ENCODE measurements at places on chromosomes 7 and 10.

DNA sequence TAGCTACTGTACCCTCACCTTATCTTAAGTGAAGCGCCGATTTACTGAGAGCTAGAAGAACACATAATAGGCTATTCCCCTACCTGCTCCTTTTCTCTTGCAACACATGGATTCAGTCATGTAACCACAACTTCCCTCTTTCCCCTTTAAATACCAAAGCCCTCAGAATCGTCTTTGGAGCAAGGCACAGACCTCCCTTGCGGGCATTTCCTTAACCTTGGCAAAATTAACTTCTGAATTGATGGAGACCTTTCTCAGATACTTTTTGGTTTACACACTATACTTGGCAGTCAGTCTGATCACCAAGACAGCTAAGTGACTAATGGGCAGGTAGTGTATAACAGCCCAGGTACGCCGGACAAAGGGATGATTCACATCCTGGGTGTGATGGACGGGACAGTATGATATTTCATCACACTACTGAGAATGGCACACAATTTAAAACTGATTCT, 72.7 kb upstream of the SEC61G start:
- DNase-seq: no peak

DNA sequence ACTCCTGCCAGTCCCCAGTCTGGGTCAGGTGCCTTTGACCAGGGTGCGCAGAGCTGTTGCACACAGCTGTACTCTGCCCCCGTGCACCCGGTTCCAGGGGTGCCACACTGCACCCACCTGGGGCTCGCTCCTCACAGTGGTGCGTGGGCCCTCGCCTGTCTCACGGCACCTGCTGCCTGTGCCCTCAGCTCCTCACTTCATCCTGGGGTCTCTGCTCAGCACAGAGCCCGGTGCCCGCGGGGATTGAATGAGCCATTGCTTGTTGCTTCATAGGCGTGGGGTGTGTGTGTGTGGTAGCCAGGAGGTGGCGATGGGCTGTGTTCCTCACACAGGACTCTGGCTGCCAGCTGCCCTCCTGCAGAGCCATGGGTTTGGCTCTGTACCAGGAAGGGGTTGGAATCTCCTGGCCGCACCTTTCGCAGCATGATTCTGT, 18.5 kb downstream of the EIF3B start:
- no peak for DNase-seq

DNA sequence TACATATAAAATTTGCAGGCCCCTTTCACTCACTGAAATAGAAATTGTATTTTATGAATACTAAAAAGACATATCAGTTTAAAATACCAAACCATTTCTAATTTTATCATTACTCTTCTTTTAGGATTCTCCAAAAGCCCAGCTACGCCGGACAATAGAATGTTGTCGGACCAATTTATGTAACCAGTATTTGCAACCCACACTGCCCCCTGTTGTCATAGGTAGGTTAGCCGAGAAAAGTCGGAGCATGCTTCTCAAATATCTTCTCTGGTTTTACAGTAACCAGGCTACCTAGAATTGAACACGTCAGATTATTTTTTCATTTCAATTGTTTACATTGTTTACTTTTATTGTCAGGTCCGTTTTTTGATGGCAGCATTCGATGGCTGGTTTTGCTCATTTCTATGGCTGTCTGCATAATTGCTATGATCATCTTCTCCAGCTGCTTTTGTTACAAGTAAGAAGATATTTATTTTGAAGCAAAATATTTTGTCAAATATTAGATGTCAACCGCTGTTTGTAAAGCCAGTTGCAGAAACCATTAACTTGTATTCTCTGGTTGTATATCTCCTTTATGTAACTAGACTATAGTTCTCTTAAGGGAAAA, 57.6 kb downstream of the MMRN2 start:
- DNase-seq: no peak

GRCh38 chr10:79116801-79117723, 48.3 kb downstream of the ZMIZ1 start:
- no peak for DNase-seq

GRCh38 chr7:110050785-110051184, 1040.1 kb upstream of the LRRN3 start:
- no peak for DNase-seq

GRCh38 chr7:157432957-157433576, 96.3 kb downstream of the DNAJB6 start:
- DNase-seq: peak; percentile 60

GRCh38 chr7:43513251-43513650, 69.7 kb upstream of the STK17A start:
- DNase-seq: no peak

DNA sequence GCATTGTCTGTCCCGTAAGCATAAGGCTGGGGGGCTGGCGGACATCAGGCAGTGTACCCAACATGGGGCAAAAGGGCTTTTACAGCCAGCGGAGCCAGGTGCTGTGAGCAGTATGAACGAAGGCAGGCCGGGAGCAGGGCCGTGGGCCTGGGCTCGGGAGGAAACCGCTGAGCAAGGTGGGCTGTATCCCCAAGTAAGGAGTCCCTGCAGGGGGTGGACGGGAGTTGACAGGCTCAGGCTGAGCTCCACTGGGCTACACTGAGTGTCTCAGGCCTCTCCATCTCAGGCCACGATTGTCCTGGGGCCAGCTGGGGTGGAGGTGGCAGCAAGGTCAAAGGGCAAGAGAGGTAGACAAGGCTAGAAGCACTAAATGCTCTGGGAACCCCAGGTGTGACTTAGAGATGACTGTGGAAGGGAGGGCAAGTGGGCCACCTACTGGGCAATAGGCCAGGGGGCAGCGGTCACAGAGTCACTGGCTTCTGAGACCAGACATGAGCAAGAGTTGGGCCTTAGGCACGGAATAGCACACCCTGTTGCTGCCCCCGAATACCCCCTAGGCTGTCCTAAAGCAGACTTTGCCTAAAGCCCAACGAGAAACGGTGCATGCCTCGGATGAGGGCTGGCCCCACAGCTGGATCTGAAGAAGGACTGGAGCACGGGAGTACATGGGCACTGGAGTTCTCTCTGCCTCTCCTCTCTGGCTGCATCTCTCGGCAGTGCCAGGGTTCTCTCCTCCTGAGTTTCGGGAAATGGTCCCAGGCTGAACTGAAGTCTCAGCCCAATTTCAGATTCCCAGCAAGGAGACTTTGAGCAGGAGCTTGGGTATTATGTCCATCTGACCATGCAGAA, 10.8 kb upstream of the RAMP3 start:
- DNase-seq: no peak

GRCh38 chr7:11155883-11156282, 182.2 kb downstream of the PHF14 start:
- DNase-seq: no peak

DNA sequence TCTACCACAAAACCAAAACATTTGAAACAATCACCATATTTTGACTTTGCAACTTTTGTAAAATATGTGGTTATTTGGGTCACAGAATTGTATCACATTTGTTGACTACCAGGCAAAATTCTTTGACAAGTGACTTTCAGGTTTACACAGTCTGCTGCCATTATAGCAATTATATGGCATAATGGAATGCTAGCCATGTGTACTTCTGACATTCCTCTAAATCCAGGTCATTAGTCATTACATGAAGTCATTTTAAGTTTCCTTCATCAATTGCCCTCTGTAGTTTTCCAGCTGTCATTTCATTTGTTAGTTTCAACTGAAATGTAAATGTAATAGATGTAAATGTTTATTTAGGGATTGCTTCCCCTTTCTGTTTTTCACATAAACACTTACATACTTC, 137.5 kb downstream of the IMMP2L start:
- no peak for DNase-seq

GRCh38 chr7:95980167-95980566, 207.8 kb downstream of the DYNC1I1 start:
- DNase-seq: no peak

DNA sequence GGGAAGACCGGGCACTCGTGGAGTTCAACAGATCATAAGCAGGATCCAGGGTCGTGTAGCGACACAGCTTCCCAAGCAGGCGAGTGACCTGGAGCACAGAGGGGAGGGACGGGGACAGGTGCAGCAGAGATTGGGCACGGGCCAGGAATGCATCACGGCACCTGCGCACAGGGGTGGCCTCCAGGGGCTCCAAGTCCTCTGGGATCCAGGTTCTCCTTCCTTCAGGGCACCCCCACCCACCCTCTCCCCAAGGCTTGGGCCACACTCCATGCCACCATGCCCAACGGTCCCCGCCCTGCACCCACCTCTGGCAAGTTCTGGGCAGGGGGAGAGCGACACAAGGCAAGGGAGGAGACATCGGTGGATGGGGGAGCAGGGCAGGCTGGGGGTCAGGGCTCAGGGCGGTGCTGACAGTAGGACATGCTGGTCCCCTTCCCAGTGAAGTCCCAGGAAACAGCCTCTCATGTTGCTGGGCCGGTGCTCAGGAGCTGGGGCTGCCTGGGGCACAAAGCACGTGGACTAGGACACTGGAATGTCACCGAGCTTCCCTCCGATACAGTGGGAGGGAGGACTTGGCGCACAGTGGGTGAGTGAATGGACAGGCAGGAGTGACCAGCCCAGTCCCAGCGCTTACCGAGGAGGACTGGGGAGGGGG, 597.3 kb downstream of the PTPRN2 start:
- no peak for DNase-seq

GRCh38 chr10:132405463-132405991, 8.5 kb downstream of the PWWP2B start:
- peak; percentile 33 for DNase-seq

DNA sequence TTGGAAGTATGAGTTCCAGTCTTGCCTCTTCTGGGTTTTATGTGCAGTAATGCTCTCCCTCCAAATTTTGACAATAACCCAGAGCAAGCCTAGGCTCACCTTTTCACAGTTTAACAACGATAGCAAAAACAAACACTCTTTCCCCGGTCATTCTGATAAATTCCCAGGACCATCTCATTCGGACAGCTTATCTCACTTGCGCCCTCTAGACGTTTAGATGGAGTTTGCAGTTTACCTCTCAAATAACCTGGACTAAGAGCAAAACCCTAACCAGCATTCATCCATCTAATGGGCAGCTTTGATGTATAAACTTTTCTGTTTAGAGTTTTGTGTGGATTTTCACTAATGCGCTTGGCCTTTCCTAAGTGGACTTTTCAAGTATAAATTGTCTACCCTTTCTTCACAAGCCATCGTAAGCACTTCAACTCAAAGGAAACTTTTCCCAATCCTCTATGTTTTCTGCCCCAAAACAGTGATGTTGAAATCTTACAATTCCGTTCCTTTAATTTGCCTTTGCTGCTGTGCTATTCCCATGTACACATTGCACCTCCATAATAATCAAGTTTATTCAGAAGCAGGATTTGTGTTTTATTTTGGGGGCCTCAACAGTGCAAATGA, 114.9 kb downstream of the HDAC9 start:
- no peak for DNase-seq

DNA sequence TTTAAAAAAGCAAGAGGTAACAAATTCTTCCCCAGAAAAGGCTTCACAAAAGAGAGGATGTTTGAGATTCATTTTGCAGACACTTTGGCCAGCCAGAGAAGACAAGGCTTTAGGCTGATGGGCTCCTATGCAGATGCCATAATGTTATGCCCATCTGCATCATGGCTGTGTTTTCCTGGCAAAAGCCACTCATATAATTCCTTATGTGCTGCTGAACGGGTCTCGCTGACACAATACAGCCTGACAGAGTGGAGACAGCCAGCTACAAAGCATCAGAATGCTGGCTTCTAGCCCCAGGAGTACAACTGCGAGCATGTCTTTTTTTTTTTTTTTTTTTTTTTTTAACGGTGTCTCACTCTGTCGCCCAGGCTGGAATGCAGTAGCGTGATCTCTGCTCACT, 1157.4 kb upstream of the AUTS2 start:
- no peak for DNase-seq

- no peak for DNase-seq
Measured at GRCh38 chr7:132759482-132760243, 183.4 kb upstream of the PLXNA4 start.

DNA sequence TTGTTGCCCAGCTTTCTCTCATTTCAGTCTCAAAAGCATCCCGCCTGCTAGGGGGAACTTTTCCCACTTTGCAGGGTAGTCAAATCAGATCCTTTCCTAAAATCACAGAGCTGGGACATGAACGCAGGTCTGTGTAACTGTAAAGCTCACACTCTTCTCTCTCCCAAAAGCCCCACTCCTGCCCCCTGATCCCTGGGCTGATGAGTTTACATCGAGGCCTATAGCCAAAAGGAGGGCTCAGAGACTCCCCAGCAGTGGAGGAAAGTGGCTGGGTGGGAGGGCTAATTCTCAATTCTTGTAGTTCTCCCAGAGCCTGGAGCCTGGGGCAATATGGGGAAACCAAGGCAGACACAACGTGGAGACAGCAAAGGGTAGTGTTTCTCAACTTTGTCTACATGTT, 6.5 kb upstream of the MTPAP start:
- no peak for DNase-seq

DNA sequence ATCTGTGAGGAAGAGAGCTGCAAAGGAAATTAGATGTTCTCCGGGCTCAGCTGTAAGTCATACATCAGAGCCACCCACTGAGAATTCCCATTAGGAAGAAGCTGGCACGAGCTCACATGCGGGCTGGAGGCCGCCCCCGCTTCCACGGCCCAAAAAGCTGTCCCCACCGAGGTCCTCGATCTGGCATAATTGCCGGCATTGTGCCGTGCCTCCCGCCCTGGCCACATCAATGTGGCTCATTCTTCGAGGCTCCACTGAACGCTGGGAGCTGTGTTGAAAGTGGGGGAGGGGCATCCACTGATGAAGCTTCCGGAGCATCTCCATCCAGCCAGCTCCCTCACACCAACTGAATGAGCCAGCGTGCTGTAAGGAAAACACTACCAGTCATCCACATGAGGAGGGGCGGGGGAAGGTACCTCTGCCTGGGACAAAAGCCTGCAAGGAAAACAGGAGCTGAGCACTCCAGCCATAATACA, 173.1 kb downstream of the PTPRN2 start:
- DNase-seq: no peak

GRCh38 chr7:5001003-5001402, 42.0 kb upstream of the MMD2 start:
- DNase-seq: no peak

GRCh38 chr10:3868271-3868664, 83.3 kb upstream of the KLF6 start:
- no peak for DNase-seq

DNA sequence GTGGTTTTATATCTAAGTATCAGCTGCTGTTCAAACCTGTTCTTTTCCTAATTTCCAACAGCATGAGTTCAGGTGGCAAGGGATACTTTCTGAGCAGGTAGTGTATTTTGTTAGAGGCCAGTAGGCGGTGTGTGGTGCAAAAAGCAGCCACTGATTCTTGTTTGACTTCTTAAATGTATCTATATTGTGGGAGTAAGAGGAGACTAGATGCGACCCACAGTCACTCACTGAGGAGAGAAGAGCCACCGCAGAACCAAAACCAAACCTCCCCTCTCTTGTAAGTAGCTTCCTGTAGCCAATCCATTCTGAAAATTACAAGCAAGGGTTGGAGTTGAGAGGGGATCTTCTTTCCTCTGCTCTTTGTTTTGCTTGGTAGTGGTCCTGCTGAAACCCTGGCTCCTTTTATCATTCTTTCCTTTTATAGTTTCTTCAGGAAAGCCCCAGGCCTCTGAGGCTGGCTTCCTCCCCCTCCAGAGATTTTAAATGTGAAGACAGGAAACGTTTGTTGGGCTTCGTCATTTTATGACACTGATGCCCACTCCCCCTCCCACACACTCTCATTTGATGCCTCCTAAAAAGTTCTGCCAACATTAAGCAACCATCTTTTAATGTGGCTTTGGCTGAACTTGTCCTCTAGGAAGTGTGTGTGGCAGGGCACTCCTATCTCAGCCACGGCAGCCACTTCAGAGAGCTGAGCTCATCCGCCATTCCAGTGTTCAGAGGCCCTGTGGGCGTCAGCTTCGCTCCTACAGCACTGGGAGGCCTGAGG, 566.0 kb downstream of the SUGCT start:
- DNase-seq: no peak
